ENCODE measurements at places on chromosomes 16 and 17.

- DNase-seq, result no peak
Measured at GRCh38 chr16:66489385-66489784, 60.5 kb downstream of the TK2 start.

- no peak for DNase-seq
Measured at GRCh38 chr17:57226793-57227192, 29.5 kb upstream of the MSI2 start.

DNA sequence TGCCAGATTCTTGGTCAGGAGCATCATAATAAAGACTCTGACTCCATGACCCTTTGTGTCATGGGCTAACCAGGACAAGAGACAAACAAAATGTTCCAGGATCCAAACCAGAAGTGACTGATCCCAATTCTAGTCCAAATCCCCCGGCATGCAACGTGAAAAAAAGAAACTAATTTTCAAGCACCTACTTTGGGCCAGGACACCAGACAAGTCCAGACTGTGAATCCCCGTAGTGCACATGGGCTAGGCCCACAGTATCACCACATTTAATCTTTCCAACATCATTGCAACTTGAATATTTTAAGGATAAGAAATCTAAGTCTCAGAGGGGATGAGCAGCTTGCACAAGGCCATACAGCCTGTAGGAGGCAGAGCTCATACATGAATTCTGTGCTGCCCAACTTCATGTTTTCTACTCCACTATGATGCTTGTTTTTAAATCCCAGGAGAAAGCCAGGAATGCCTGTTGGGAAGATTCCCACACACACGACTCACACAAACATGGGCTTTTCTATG, 365.7 kb downstream of the NPIPA8 start:
- DNase-seq, result no peak

DNA sequence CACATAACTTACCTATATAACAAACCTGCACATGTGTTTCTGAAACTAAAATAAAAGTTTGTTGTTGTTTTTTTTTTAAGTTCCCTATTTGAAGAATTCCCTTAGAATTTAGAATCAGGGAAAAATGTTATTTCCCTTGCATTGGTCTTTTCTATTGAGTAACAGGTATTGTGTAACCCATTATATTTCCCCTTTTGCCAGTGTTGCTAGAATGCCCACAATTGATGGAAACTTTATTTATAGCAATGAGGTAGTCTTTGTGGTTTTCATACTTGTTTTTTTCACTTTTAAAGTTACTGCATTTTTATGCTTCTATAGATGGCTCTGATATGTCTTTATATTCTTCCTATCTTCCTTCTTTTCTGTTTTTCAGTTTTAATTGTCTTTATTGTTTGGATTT, 3.9 kb downstream of the NLRP1 start:
- DNase-seq, result no peak

GRCh38 chr17:80032614-80033171, 3.0 kb downstream of the TBC1D16 start:
- DNase-seq, result no peak
